ENCODE measurements at places on chromosomes 13 and 19.

- DNase-seq, result no peak
These were observed 8.5 kb upstream of the FRY start for GRCh38 chr13:32023096-32023495.

DNA sequence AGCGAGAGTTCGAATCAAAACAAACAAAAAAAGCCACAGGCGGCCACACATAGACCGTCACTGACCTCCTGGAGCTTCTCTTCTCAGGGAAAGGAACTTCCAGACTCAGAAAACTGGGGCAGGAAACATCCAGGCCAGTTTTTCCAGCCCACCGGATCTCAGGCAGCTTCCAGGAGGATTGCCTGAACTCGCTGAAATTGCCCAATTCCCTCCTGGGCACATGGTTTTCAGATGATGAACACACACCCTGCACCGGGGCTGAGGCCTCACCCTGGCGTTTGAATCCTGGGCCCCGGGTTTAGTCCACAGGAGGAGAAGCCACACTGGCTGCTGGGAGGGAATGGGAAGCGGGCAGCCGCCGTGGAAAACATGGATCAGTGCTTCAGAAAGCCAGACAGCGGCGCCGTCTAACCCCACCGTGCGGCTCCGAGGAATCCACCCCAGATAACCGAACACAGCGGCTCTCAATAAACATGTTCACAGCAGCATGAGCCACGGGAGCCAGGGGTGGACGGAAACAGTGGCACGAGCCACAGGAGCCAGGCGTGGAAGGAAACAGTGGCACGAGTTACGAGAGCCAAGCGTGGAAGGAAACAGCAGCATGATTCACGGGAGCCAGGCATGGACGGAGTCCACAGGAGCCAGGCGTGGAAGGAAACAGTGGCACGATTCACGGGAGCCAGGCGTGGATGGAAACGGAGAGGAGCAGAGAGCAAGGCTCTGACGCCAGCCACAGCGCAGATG lies 18.2 kb upstream of the PTBP1 start:
- no peak for DNase-seq

- DNase-seq, result no peak
These were observed 44.7 kb upstream of the ZNF429 start for GRCh38 chr19:21460686-21461085.

GRCh38 chr13:74047931-74048600 lies 86.1 kb downstream of the KLF12 start:
- no peak for DNase-seq

- DNase-seq, result no peak
These were observed 8.7 kb downstream of the EML2 start for GRCh38 chr19:45630463-45630862.

DNA sequence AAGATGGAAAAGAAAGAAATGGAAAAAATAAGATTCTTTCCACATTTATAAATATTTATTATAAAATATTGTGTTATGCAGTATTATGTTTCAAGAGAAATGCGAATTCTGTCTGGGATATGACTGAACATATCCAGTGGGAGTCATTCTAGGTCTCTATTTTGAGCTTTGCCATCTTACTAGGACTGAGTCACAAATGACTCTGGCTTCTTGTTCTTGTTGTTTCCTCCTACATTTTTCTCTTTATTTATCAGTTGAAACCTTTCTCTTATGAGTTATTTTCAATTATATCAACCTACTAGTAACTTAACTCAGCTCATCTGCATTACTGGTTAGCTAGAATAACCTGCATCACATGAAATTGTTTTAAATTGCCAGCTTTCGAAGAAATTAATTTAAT lies 1247.3 kb downstream of the SLITRK1 start:
- DNase-seq, result no peak

DNA sequence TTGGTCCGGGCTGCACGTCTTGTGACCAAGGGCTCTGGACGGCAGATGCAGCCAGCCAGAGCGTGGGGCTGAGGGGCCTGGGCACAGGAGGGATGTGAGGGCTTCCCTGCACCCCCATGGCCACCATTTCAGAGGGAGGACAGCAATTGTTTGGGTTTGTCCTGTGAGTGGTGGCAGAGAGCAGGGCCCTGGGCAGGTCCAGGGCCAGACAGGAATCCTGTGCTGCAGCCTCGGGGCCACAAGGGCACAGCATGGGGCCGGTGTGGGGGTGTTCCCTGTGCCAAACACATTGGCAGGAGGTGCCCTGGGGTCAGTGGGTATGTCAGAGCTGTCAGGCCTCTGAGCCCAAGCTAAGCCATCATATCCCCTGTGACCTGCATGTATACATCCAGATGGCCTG lies 32.2 kb downstream of the WTIP start:
- DNase-seq, result no peak

- DNase-seq, result no peak
These were observed 25.9 kb upstream of the MPHOSPH8 start for GRCh38 chr13:19607523-19608078.

GRCh38 chr13:95956589-95957148 lies 96.5 kb downstream of the UGGT2 start:
- DNase-seq, result no peak

DNA sequence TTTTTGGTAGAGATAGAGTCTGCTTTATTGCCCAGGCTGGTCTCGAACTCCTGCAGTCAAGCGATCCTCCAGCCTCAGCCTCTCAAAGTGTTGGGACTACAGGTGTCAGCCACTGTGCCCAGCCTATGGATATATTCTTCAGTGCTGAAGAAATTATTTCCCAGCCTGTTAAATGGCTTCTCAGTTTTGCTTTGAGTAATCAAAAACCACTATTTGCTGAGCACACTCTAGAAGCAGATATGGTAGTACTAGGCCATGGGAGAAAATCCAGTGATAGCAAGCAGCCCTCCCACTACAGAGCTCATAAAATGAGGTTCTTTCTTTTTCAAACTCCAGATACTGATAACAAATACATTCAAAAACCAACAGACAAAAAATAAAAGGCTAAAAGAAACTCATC lies 80.6 kb upstream of the CLDN10 start:
- DNase-seq, result no peak

- DNase-seq, result no peak
These were observed 191.1 kb downstream of the EFNB2 start for GRCh38 chr13:106344342-106344741.

- peak; percentile 50 for DNase-seq
These were observed 15.0 kb upstream of the EMC10 start for GRCh38 chr19:50461066-50461875.

DNA sequence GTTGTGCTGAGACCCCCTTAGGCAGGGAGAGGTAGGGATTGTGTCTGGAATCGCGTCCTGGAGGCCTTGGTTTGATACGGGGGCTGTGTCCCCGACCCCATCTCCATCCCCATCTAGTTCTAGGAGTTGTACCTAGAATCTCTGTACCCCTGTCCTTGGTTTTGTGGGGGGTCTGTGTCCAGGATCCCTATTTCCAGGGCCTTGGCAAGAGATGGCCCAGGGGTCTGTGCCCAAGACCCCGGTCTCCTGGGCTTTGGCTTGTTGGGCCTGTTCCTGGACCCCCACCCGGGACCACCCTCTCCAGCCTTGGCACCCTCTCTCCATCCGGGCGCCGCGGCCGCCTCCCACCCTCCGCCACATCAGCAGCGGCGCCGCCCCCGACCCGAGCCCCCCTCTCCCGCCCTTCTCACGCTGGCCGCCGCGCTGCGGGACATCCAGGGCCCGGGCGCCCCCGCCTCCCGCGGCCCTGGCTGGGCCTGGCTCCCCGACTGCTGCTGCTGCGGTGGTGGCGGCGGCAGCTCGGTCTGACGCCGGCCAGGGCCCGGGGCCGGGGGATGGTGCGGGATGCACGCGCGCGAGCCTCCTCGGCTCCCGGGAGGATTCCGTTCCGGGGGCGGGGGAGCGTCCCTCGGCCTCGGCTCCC lies at the start of gene NUMBL:
NUMBL (minus strand) TSS at position 602 of the 643 bp plus-strand sequence; CDS start at position 434, 168 bp downstream.
- no peak for DNase-seq

GRCh38 chr19:22882797-22883196 lies 50.7 kb downstream of the ZNF723 start:
- DNase-seq, result no peak

GRCh38 chr13:99648927-99649326 lies 147.7 kb downstream of the TM9SF2 start:
- no peak for DNase-seq

- DNase-seq, result no peak
These were observed 403.3 kb downstream of the COG6 start for GRCh38 chr13:40058757-40059236.

DNA sequence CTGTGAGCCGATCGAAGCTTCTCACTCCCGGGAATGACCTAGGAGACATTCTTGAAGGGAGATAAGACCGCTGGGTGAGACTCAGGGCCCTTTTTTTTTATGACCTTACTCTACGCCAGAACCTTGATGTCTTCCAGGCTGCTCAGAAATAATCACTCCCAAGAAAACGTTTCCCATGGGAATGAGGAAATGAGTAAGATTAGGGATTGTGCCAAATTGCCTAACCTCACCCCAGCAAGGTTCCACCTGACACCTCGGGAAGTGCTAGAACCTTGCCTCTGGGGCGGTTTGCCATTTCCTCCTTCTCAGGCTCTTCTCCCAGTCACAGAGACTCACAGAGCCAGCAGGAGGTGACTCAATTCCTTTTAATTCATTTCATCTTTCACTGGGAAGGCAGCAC lies 2.3 kb downstream of the SLC46A3 start:
- no peak for DNase-seq

- no peak for DNase-seq
These were observed at the start of gene MYO1F for GRCh38 chr19:8577247-8577646. Gene MYO1F, minus strand, starts transcription at chr19:8577442. Its CDS starts 133 bp downstream, at chr19:8577309.

DNA sequence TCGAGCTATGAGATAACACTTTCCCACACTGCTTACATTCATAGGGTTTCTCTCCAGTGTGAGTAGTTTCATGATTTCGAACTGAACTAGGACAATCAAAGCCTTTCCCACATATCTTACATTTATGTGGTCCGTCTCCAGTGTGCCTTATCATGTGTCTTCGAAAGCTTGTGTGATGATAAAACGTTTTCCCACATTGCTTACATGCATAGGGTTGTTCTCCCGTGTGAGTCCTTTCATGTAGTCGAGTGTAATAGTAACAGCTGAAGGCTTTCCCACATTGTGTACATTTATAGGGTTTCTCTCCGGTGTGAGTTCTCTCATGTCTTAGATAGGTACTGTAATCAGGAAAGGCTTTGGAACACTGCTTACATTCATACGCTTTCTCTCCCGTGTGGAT lies 16.3 kb downstream of the ZNF823 start:
- DNase-seq, result no peak

GRCh38 chr13:41621716-41622431 lies 164.5 kb downstream of the RGCC start:
- no peak for DNase-seq

- DNase-seq, result no peak
These were observed 1.7 kb upstream of the PDE4A start for GRCh38 chr19:10418485-10419199.

DNA sequence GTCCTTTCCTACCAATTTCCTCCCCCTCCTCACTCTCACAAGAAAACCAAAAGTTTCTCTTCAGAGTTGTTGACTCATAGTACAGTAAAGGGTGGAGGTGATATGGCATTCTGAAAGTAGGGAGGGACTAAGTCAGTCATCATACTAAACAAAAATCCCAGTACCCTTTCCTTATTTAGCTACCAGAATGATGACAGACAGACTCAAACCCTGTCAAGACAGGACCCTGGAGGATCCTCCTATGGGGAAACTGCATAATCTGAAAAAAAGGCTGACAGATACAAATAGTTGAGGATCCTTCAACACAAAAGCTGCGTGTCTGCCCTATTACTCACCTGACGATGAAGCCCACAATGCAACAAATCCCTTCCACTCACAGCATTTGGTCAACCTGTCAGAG lies 55.5 kb downstream of the CYSLTR2 start:
- DNase-seq, result no peak

GRCh38 chr13:67120872-67121531 lies 109.1 kb downstream of the PCDH9 start:
- no peak for DNase-seq

- no peak for DNase-seq
These were observed 52.8 kb downstream of the TNFSF13B start for GRCh38 chr13:108322206-108322824.

GRCh38 chr19:46529622-46530451 lies 34.2 kb upstream of the PNMA8B start:
- peak; percentile 51 for DNase-seq

- DNase-seq, result no peak
These were observed 52.9 kb upstream of the GPR12 start for GRCh38 chr13:26813321-26813979.

- DNase-seq, result no peak
These were observed 166.4 kb downstream of the EFNB2 start for GRCh38 chr13:106369091-106369490.
